ENCODE measurements at places on chromosomes 6 and 20.

DNA sequence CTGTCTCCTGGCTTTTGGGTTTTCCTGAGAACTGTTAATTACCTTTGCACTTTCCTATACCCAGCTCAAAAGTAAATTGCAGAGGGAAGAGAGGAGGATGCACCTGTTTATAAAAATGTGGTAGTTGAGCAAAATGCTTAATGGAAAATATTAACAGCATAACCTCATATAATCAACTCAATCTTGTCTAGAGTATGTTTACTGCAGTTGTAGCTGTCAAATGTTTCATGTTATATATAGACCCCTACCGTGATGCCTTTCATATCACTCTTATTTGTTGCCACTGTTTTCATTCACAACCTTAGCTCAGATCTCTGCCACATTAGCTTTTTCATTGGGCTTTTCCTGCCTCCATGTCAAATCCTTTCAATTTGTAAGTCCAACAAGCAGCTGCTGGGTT is 36.0 kb downstream of the ANKRD6 start:
- DNase-seq, result no peak

DNA sequence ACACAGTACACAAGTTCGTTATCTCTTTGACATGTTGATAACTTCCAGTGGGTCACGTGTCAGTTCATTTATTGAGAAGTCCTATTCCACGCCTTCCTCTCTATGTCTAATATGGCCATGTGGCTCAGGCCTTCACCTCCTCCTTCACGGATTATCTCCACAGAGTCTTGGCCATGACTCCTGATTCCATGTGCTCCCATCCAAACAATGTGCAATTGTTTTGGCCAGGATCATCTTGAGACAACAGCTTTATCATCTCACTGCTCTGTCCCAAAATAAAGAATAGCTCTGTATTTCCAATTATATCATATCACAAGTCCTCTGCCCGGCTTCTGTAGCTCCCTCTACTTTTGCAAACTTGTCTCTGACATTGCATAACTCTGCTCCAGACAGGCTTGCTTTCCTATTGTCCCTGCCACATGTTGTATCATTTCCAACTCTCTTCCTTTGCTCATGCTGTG is 11.1 kb upstream of the TXNDC5 start:
- no peak for DNase-seq

DNA sequence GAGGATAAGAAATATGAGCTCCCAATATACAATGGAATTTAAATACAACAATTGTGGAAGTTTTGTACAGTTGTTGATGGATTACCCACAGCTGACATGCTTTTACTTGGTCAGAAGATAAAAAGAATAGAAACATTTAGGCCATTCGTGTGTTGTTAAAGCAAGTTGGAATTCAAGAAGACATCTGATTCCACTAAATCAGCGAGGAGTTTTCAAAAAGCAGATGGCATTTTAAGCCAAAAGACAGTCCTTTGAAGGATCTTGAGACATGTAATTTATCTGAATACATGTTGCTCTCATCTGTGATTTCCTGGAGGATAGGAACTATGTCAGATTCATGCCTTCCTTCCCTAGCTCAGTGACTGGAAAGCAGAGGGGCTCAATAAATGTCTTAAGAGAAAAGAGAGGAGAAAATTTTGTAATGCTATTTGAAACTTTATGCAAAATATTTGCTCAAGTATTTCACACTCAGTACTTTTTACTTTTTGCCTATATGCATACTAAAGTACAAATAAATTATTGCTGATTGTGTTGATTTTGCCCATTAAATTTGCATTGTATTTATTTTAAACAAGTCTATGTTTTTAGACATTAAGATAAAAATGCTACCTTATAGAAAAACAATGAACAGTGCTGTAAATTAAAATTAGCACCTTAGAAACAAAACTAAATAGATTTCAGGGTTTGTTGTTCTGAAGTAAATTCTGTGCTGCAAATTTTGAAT is 733.8 kb upstream of the FLRT3 start:
- DNase-seq, result no peak

GRCh38 chr6:113586413-113587077 is 270.6 kb upstream of the MARCKS start:
- peak; percentile 57 for DNase-seq

GRCh38 chr6:72365773-72366172 is 256.1 kb upstream of the KCNQ5 start:
- no peak for DNase-seq

- no peak for DNase-seq
These were observed 126.5 kb upstream of the AFDN start for GRCh38 chr6:167700199-167700598.

GRCh38 chr20:13863244-13863643 is 78.4 kb downstream of the NDUFAF5 start:
- DNase-seq, result no peak

DNA sequence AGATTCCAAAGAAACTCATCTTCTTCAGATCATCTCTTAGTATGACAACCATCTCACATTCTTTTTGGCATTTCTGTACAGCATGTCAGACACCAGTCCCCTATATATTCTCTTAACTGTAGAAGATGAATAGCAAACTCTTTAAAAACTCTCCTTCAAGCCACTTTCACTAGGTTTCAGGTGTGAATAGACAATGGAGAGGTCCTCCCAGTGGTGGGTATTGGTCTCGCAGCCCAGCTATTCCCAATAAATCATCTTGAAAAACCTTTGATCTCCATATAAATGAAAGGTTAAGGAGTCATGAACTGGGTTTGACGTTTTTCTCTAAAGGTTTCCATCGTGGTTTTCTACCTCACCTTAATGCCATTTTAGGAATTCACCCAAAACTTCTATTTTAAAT is 180.0 kb downstream of the GJA1 start:
- no peak for DNase-seq

DNA sequence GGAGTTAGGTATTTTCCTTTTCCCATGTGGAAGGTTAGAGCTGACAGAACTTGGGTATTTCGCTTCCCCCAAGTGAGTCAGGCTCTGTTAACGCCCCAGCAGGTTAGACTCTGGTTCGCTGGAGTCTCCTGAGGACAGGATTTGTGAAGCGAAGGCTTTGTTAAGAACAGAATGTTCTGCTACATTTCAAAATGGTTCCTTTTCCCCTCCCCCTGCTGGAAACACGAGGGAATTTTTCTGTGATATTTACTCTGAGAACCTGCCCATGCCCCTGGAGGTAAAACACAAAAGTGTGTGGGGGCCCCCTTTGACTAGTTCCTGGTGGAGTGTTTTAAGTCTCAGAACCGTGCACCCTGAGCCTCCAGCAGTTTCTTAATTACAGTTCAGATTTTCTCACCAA is 731.4 kb upstream of the CITED2 start:
- no peak for DNase-seq

- no peak for DNase-seq
These were observed 59.1 kb downstream of the KIF16B start for GRCh38 chr20:16514140-16514539.

GRCh38 chr6:5425267-5425666 is 164.0 kb downstream of the FARS2 start:
- no peak for DNase-seq

DNA sequence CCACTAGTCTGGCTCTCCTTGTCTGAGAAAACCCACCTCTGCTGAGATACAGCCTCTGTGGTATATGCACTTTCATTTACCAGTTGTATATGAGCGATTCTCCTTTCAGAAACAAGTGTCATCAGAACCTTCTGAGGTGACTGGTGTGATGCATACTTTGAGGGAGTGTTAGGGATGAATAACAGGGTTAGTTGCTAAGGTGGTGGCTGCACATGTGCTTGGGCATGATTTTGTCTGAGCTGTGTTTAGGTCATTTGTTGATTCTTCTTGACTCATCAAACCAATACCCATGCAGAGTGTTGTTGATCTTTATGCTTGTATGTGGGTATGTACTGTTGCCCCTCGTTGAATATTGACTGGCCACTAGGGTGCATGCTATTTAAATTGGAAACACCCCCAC is 25.7 kb downstream of the DTD1 start:
- DNase-seq, result peak; percentile 2

DNA sequence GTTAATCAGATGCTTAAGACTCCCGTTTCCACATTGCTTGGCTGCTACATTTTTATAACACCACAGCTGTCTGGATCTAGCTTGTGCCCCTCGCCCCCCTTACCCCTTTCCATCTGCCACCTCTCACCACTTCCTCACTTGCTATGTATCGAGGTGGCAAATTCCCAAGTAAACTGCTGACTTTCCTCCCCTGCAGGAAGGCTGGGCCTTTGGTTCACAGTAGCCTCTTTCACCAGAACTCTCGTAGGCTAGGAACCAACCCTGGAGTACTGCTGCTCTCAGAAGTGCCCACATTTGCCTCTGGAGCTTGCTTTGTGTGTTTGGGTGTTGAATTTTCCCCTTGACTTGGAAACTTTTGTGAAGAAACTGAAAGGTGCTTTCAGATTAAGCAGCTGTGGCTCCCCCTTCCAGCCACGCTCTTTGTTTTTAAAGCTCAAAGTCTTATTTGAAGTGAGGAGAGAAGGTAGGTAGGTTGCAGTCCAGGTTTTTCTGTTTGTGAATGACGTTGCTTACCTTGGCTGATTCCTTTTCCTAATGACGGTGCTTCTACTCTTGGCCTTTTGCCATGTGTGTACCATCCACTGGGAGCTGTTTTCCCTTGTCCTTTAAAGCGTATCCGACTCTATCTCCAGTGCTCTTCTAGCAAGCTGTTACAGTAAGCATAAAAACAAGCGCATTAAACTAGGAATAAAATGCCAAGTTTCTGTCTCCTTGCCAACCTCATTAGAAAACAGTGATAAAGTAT is 90.4 kb downstream of the CARMIL1 start:
- DNase-seq, result no peak

DNA sequence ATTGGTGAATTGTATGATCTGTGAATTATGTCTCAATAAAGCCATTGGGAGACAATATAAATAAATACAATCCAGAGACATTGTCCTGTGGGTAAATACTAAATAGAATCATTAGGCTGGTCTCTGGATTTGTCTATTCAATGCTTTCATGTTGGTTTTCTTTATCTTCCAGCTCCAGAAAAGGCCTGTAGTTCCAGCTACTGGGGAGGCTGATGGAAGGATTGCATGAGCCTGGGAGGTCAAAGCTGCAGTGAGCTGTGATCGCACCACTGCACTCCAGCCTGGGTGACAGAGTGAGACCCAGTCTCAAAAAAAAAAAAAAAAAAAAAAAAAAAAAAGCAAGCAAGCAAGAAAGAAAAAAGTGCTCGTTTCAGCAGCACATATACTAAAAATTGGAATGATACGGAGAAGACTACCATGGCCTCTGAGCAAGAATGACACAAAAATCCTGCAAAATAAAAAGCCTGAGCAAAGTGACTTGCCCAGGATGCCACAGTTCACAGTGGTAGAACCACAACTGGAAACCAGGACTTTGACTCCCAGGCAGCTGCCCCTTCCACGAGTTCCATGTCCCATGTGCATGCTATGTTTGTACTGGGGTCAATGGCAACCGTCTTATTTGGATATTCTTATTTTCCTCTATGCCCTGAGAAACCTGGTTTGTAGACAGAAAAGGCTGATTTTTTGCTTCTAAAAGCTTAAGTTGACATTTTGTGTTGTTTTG is 33.6 kb upstream of the GMPR start:
- DNase-seq, result no peak

DNA sequence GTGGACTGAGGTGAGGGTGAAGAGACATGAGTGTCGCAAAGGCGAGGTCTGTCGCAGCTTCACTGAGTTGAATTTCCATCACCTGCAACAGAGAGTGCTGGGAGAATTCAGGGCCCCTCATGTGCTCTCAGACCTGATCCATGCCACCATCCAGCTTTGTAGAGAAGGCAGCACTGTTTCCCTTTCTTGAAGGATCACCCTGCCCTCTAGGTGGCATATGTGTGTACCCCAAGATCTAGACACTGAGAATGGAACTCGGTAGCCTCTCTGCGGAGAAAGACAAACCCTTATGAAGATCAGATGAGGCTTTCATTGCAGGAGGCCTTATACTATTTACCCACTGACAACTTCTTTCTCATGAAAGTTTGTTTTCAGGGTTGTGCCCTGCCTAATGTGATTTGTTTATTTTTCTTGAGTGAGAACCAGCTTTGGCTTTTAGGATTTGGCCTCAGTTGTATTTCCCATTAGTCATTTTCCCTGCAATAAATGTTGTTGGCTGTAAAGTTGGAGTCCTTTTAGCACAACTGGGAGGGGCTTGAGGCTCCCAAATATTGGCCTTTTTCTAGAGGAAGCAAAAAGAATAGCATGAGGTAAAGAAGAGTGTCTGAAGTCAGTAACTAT is 811.3 kb downstream of the DHX35 start:
- no peak for DNase-seq

GRCh38 chr6:14266266-14266665 is 148.7 kb downstream of the CD83 start:
- DNase-seq, result no peak

DNA sequence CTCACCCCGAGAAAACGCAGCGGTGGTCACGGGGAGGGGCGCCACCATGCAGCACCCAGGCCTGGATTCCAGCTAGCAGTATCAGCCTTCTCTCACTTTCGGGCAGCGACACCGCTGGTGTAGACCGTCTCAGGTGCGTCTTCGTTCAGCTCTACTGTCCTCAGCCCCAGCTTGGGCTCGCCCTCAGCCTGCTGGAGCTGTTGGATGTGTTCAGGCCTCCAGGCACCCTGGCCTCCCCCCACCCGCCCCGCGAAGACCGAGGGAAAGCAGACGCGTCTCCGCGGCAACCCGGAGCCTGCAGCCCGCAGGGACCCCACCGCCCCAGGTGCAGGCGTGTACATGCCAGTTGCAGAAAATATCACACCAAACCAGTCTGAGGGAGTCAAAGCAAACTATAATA is 60.8 kb upstream of the CARMIL1 start:
- no peak for DNase-seq

DNA sequence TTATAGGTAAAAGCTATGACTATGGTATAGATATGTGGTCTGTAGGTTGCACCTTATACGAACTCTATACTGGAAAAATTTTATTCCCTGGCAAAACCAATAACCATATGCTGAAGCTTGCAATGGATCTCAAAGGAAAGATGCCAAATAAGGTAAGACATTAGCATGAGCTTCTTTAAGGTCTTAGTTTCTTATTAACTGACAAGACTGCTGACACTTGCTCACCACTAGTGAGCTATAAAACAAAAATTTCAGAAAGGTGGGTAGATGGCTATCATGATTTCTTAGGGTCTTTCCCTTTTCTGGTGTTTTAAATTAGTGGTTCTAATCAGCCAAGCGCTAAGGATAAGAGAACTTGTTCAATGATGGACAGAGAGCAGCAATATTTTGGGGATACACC is 21.9 kb downstream of the FAM217A start:
- DNase-seq, result no peak

GRCh38 chr6:48136856-48137255 is 25.9 kb upstream of the PTCHD4 start:
- DNase-seq, result no peak

DNA sequence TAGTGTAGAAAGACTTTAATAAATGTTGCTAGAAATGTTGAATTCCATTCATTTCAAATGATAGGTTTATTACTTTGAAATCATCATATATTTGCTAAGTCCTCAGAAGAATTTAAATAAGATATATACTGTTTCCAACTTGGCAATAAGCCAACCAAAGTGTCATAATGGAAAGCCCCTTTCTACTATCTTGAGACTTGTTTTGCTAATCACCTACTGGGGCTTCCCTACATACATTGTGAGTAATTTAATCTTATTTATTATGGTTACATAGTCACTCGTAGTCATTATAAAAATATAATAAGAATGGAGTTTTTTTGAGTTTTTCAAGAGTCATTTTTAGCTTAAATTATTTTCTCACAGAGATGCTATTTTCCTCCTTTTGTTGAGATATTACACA is 20.7 kb downstream of the COL19A1 start:
- DNase-seq, result no peak

GRCh38 chr6:32153564-32154513 is at the start of gene PPT2:
Gene PPT2, plus strand, starts transcription at chr6:32154141. Its CDS starts 454 bp downstream, at chr6:32154595.
- peak; percentile 93 for DNase-seq
